Esophagus muscularis mucosa (tissue), 4 donors: ENCODE measurements at places on chromosomes 11 and 22. TPM values are rescaled to one million over a fixed set of nuclear protein-coding genes. Genes with fewer than 3 reads are reported as not detected.

The GLYAT gene
- not detected for total RNA-seq

The SRPRA gene
- total RNA-seq, result 77.3 TPM

The UBE2L6 gene
- 32.5 TPM for total RNA-seq

The TTC12 gene
- 13.3 TPM for total RNA-seq

The CASTOR1 gene
- total RNA-seq, result 19.4 TPM

The TRIM49 gene
- total RNA-seq, result not detected

The SPI1 gene
- total RNA-seq, result 18.5 TPM

The CECR2 gene
- total RNA-seq, result 1.3 TPM

The HPS5 gene
- total RNA-seq, result 17.0 TPM

The NLRP10 gene
- not detected for total RNA-seq

The FXYD6 gene
- 78.9 TPM for total RNA-seq

The YWHAH gene
- 226 TPM for total RNA-seq
